Stimulated activated CD4-positive, alpha-beta T cell treated with anti-CD3 and anti-CD28 coated beads, Interleukin-4, amount 100 ng/mL, for 24 hours (primary cell): ENCODE measurements at places on chromosomes 3 and 15.

GRCh38 chr3:99768808-99769501 lies 48.7 kb upstream of the CMSS1 start:
- DNase-seq, result no peak

- no peak for DNase-seq
These were observed 101.5 kb upstream of the TGFBR2 start for GRCh38 chr3:30504939-30505338.

DNA sequence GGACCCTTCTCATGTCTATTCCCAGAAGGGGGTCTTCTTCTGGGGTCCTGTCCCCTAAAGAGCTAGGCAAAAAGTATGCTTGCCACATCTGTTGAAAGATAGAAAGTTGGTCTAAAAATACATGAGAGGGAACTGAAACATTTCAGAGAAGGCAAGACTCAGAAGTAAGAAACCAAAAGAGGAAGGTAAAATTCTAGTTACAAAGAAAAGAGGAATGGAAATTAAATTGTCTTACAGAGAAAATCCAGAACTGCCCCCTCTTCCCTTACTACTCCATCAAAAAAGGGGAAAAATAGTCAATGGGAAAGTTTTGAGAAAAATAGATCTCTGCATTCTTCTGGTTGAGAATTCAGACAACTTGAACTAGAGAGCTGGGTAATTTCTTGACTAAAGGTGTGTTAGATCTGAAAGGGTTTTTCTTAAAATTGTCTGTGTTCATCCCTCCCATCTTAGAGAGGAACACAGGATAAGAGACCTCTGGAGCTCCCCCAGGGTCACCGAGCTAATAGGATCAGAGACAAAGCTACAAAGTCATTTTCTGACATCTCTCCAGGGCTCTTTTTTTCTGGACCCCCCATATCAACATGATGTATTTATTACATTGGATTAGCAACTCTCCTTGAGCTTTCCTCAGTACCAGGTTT lies 32.3 kb upstream of the CCR2 start:
- no peak for DNase-seq

GRCh38 chr3:151135541-151136337 lies 50.3 kb downstream of the MED12L start:
- DNase-seq, result peak; percentile 26

- no peak for DNase-seq
These were observed 48.8 kb upstream of the PRTG start for GRCh38 chr15:55791551-55792400.

- peak; percentile 71 for DNase-seq
These were observed 70.7 kb downstream of the SLC12A8 start for GRCh38 chr3:125141596-125142419.

- no peak for DNase-seq
These were observed 78.4 kb upstream of the HERC1 start for GRCh38 chr15:63912061-63912615.

- no peak for DNase-seq
These were observed 73.4 kb upstream of the BNIP2 start for GRCh38 chr15:59762558-59762957.

- DNase-seq, result no peak
These were observed 321.8 kb downstream of the ULK4 start for GRCh38 chr3:41640076-41640475.

DNA sequence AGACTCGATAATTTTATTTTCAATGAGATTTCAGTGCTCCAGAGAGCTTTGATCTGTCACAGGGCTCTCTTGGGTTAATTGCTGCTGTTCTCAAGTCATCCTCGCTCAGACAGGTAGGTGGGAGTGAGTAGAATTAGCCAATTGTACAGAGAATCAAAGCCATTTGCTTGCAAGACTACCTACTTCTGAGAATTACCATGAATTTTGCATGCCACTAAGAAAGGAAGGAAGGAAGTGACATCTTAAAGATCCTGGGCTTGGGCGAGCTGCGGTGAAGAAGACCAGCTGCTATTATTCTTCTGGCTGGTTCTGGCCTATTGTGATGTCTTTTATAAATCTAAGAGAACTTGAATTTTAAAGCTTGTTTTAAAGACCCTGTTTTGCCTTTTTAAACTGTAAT lies 154.1 kb upstream of the LPP start:
- peak; percentile 33 for DNase-seq

- DNase-seq, result no peak
These were observed 54.4 kb upstream of the P2RY1 start for GRCh38 chr3:152780553-152780952.

GRCh38 chr3:22734756-22735155 lies 468.4 kb upstream of the UBE2E2 start:
- no peak for DNase-seq

DNA sequence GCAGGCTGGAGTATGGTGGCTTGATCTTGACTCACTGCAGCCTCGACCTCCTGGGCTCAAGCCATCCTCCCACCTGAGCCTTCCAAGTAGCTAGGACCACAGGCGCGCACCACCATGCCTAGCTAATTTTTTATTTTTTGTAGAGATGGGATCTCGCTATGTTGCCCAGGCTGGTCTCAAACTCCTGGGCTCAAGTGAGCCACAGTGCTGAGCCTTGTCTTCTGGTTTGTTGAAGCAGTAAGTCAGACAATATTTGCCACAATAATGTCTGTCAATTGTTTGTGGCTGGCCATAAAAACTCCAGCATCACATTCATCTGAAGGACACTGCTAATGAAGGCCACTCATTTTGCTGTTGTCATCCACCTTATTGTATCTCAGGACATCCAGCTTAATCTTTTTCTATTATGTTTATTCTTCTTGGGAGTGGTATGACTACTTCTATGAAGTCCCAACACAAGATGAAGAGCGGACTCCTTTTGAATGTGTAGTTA lies 185.9 kb downstream of the FNDC3B start:
- no peak for DNase-seq

DNA sequence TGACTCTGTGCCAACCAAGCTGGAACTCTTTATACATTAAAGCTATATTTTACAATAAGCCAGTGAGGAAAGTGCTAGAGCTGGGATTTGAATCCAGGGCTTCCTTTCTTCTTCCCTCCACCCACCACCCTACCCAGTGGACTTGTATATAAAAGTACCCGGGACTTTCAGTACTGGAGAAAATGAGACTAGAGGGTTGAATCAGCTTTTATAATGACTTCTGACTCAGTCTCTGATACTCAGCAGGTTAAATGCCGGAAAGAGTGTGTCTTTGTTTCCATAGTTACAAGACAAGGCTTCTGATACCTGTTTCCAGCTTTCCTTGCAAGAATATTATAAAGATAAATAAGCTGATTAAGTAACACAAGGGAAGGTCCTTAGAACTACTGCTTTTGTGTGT lies 80.9 kb downstream of the FRMD4B start:
- peak; percentile 34 for DNase-seq

DNA sequence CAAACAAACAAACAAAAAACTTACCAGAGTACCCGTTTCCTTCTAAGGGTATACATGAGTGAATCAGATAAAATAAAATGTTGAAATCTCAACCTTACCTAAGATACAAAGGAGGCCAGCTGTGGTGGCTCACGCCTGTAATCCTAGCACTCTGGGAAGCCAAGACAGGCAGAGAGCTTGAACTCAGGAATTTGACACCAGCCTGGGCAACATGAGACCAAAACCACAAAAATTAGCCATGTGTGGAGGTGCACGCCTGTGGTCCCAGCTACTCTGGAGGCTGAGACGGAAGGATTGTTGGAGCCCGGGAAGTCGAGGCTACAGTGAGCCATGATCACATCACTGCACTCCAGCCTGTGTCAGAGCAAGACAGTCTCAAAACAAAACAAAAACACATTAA lies 11.0 kb upstream of the FAM219B start:
- DNase-seq, result no peak

- no peak for DNase-seq
These were observed 45.7 kb downstream of the GSK3B start for GRCh38 chr3:120048355-120049041.

DNA sequence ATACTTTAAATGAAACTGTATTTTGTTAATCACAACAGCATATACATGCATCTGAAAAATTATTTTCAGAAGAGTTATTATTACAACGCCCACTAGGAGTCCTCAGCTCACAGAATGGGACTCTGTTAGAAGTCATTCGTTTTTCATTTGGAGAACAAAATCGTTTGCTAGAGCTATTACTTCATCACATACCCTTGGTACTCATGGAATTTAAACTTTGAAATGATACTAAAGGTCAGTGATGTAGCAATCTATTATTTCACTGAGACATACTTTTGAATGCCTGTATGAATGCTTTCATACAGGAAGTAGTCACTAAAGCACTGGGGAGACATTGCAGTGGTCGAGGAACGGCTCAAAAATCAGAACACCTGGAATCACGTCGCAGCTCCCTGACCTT lies 198.1 kb downstream of the MBNL1 start:
- no peak for DNase-seq

GRCh38 chr15:35871282-35871681 lies 325.3 kb upstream of the DPH6 start:
- no peak for DNase-seq

DNA sequence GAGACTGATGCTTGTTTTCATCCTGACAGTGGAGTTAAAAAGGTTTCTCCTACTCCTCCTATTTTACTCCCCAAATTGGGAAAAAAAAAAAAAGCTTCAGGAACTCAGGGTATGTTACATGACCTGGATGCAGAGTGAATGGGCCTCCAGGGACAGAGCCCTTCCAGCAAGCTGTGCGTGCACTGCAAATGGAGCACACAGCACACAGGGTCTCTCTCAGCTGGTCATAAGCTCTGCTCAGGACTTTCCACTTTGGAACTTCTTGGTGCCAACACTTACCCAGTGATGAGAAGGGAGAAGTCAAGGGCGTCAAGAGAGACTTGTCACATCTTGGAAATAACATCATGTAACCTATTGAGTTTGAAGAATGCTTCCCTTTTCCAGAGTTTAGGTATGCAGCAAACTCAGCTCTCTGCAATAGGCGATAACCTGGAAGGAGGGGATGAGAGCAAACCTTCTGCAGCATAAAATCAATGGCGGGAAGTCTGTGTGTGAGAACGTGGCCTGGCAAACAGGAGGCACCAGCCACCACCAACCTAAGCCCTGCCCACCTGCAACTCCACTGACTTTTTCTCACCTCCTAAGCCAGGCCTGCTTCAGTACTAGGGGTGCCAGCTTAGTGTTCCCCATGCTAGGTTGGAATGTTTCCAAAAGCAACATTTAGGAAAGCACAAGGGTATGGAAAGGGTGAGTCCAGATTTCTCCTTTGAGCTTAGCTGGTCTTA lies 39.8 kb downstream of the MYZAP start:
- no peak for DNase-seq

GRCh38 chr3:59237121-59237520 lies 187.3 kb upstream of the CFAP20DC start:
- DNase-seq, result no peak

GRCh38 chr3:11696054-11696453 lies 52.3 kb upstream of the VGLL4 start:
- no peak for DNase-seq

DNA sequence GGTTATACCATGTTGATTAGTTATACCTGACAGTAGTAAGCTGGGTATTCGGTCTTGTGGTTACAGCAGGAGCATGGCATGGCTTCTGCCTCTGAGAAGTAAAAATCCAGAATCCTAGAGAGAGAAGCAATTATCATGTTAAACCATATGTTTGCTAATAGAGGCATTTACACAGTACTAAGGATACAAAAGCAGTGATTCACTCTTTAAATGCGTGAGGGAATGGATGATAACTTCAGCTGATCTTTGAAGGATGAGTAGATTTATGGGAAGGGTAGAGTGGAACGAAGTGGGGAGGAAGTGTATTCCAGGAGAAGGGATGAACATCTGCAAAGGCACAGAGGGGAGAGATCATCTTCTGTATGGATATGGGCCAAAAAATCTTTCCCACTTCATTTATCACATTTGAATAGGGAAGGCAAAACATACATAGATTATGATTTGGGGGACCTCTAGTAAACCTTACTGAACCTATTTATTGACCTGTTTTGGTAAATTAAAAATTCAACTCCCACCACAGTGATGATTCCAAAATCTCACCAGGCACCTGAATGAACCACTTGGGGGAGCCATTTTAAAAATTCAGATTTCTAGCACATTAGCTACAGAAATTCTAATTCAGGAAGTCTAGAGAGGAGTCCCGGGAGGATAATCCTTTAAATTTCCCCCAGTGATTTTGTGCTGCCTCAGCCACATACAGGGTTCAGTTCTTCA lies 35.1 kb downstream of the IGSF10 start:
- no peak for DNase-seq

GRCh38 chr3:149363053-149363452 lies 14.4 kb downstream of the TM4SF1 start:
- no peak for DNase-seq

GRCh38 chr3:70833239-70833960 lies 521.0 kb upstream of the MDFIC2 start:
- DNase-seq, result no peak

- DNase-seq, result no peak
These were observed 10.0 kb upstream of the TBC1D5 start for GRCh38 chr3:17752436-17752835.

DNA sequence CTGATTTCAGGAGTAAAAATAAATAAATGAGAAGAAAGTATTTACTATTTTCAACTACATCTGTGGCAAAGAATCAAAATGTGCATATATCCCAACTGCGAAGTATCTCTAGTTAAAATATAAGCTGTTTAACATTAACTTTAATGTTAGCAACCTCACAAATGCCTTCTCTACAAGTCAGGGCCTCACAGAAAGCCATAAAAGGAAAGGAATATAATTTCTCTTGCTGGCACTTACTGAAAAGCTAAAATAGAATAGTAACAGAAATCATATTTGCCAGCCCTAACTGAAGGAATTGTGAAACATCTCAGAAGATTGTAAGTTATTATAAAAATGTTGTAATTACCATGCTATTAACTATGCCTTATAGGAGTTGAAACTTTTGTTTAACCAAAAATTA lies 65.1 kb upstream of the MBNL1 start:
- no peak for DNase-seq
